ENCODE measurements at places on chromosomes 5 and 9.

DNA sequence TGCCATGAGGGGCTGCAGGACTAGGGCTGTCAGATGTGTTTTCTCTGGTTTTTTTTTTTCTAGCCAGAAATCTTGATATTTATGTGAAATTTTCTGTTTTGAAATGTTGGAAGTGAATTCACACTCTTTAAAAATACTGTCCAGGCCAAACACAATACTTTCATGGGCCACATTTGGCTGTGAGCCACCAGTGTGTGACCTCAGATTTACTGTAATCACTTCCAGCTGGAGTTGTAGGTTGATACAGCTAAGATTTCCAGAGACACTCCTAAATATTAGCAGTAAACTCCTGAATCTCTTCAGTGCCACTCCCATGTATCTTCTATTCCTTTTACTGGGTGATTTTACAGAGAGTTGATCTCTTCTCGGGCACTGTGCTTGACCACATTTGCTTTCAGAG lies 92.2 kb upstream of the CKMT2 start:
- DNase-seq: no peak

- peak; percentile 84 for DNase-seq
Measured at GRCh38 chr9:114082017-114082762, 4.1 kb upstream of the AMBP start.

DNA sequence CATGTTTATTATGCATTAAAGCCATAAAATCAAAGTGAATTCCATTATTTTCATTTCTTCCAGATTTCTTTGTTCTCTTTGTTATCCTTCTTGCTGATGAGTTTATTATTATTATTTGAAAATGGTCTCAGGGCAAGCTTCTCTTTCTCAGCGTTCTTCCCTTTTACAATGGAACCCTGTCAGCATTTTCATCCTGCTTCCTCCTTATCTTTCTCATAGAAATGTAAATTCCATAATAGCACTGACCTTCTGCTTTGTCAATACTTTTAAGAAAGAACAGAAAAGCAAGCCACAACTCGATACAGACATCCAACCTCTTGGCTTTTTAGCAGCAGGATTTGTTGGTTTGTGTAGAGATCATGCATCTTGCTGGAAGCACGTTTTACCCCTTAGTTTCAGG lies 114.0 kb upstream of the BASP1 start:
- DNase-seq: no peak

DNA sequence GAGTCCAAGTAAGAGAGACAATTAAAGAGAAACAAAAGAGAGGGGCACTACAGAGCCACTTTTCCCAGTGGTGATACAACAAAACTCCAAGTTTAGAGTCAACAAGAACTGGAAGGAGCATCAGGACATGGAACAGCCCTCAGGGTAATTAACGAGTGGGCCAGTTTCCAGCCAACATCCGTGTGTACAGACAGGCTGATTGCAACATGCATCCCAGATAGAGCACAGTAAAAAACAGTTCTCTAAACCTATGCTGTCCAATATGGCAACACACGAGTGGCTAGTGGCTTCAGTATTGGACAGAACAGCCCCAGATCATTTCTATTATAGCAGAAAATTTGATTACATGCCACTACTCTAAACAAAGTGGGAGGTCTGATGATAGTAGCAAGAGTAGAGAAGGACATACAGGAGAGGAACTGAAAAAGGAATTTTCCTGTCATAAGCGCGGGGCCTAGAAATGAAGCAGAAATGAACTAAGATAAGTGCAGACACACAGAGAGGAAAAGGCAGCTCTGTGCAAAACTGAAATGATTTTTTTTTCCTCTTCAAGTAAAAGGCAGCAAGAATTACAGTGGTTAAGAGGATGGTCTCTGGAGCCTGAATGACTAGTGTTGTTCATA lies 175.6 kb upstream of the CCNG1 start:
- DNase-seq: no peak

GRCh38 chr5:132422720-132423437 lies 53.4 kb downstream of the SLC22A5 start:
- DNase-seq: no peak

GRCh38 chr5:78638973-78639669 lies 9.5 kb downstream of the LHFPL2 start:
- no peak for DNase-seq

- no peak for DNase-seq
Measured at GRCh38 chr5:110951373-110951791, 120.1 kb upstream of the TSLP start.

- DNase-seq: no peak
Measured at GRCh38 chr9:97364769-97365490, 47.0 kb upstream of the TDRD7 start.

DNA sequence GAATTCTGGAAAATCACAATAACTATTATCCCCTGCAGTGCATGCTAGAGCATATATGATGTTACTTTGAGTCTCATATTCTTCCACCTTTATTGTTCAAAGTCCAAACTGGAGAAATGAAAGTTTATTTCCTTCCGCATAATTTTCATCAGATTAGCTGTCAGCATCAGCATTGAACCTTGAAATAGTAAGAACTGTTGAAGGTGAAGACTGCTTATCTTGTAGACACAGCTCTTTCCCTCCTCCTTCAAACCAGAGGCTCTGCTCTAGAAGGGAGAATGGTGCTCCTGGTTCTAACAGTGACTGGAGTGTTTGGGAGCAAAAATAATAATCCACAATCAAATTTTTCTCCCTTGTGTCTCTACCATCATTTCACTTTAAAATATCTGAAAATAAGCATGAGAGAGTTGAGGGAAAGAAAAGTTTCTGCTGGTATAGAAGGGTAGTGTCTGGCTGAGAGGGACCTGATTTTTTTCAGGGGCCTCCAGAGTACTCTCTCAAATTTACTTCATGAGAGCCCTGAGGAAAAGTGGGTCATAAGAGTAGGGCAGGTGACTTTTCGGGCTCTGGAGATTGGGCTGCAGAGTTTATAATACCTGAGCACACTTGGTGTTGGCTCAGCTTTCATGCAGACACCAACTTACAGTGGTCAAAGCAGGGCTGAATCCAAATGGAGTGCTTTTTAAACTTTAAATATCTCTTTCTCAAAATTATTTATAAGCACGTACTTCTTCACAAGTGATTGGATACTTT lies 170.4 kb downstream of the ZDHHC21 start:
- DNase-seq: no peak

GRCh38 chr5:201672-202071 lies 10.4 kb downstream of the LRRC14B start:
- DNase-seq: no peak

GRCh38 chr9:37562826-37563225 lies 13.4 kb downstream of the FBXO10 start:
- no peak for DNase-seq

- no peak for DNase-seq
Measured at GRCh38 chr9:112725961-112726360, 8.0 kb upstream of the INIP start.

- DNase-seq: peak; percentile 2
Measured at GRCh38 chr5:94245608-94246007, 372.8 kb downstream of the KIAA0825 start.

- no peak for DNase-seq
Measured at GRCh38 chr9:114238472-114238871, 83.1 kb downstream of the COL27A1 start.

- DNase-seq: no peak
Measured at GRCh38 chr5:51882647-51883046, 499.4 kb downstream of the ISL1 start.

- no peak for DNase-seq
Measured at GRCh38 chr5:168120401-168121137, 170.9 kb upstream of the WWC1 start.

DNA sequence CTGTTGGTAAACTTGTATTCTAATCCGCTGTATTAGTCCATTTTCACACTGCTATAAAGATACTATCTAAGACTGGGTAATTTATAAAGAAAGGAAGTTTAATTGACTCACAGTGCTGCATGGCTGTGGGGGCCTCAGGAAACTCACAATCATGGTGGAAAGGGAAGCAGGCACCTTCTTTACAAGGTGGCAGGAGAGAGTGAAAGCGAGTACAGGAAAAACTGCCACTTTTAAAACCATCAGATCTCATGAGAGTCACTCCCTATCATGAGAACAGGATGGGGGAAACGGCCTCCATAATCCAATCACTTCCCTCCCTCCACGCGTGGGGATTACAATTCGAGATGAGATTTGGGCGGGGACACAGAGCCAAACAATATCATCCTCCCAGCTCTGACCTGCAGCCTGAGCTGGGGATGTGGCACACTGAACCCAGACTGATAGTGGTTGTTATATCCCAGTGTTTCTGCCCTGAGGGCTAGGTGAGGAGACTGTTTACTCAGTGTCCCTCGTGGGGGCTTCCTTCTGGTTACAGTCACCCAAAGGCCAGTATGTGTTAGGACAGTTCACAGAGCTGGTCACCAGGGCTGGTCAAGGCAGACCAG lies 488.3 kb downstream of the KDM4C start:
- DNase-seq: no peak

DNA sequence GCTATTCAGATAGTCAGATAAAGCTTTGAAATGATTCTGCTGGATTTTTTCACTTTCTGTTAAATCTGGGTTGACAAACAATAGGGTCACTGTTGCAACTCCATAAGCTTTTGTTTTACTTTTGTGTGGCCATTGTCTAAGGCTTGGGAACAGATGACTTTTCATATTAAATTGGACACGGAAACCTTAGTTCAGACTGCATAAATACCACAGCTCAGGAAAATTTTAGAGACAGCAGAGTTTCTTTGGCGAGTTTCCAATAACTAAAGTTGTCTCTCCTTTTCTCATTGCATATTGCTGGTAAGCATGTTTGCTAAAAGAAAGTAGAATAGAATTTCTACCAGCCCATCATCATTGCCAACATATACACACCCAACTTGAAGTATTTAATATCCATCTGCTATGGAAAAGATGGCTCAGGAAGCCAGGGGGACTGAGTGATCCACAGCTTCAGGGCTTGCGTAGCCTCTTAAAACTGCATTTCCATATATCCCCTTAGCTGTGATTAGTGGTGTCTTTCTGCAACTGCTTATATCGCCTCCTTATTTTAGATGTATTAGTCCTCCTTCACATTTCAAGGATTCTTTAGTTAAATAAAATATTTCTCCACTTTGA lies 168.2 kb downstream of the ARHGAP26 start:
- no peak for DNase-seq

GRCh38 chr5:170296935-170297588 lies 515 bp downstream of the LCP2 start:
- DNase-seq: no peak

DNA sequence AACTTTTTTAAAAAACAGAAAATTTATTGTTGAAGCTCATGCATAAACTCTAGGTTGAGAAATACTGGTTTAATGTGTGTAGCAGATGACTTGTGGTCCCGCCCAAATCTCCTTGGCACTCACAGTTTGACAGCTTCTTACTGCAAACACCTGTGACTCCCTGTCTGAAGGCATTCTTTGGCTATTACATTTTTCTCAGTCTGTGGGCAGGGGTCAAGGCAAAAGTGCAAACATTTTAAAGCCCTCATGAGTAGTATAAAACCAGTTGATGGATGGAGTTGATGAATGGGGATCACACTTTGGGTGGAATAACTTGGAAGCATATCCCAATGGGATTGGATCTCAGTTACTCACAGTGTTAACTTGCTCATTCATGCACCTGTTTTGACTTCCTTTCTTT lies 1007.0 kb upstream of the NUDT12 start:
- no peak for DNase-seq

GRCh38 chr5:78273436-78273835 lies 21.1 kb downstream of the AP3B1 start:
- DNase-seq: no peak

GRCh38 chr9:13567833-13568232 lies 288.3 kb upstream of the MPDZ start:
- no peak for DNase-seq

DNA sequence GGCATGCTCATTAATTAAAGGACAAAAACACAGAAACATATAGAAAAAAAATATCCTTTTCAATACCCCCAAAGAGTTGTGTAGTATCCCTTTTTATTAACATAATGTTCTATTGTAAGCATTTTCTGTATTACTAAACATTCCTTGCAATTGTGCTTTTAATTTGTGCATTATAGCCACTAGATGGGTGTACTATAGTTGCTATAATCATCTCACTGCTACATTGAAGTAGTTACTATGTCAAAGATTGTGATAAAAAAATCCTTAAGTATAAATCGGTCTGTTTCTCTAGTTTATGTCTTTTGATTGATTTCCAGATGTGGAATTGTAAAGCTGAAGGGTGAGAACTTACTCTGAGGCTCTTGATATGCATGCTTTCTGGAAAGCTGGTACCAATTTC lies 21.4 kb downstream of the FREM1 start:
- no peak for DNase-seq

- DNase-seq: peak; percentile 24
Measured at GRCh38 chr5:119269061-119269944, 86.5 kb upstream of the TNFAIP8 start.

GRCh38 chr5:33074548-33074947 lies 363.4 kb downstream of the NPR3 start:
- DNase-seq: no peak

GRCh38 chr5:161283296-161283695 lies 263.2 kb downstream of the GABRB2 start:
- DNase-seq: no peak

DNA sequence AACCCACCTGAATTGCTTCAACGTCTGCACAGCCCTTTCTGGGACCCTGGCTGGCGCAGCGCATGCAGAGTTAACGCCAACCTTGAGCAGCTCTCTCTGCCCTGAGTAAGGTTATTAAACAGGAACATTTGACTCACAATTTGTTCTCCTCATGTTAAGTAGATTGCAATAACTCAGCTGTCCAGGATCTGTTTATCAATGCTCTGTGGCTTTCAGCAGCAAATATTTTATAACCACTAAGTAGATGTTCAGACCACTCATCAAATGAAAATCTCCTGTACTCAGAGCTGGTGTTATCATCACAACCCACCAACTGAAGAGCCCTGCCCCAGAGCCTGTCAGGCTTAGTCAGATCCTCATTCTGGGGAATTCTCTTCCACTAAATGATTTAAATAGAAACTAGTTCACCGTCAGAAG lies 403.0 kb downstream of the ZNF608 start:
- no peak for DNase-seq

GRCh38 chr5:120072068-120072761 lies 391.9 kb upstream of the PRR16 start:
- no peak for DNase-seq

- no peak for DNase-seq
Measured at GRCh38 chr5:50836356-50836755, 169.9 kb downstream of the PARP8 start.

- no peak for DNase-seq
Measured at GRCh38 chr5:52497133-52497693, 290.5 kb upstream of the ITGA1 start.

GRCh38 chr5:91438871-91439270 lies 55.8 kb upstream of the ARRDC3 start:
- DNase-seq: no peak
